ENCODE measurements at places on chromosomes 4 and X.

GRCh38 chr4:48813964-48814363 lies 16.9 kb upstream of the OCIAD1 start:
- DNase-seq, result no peak

- DNase-seq, result no peak
Observed at GRCh38 chr4:96955691-96956090, 1115.8 kb downstream of the PDHA2 start.

DNA sequence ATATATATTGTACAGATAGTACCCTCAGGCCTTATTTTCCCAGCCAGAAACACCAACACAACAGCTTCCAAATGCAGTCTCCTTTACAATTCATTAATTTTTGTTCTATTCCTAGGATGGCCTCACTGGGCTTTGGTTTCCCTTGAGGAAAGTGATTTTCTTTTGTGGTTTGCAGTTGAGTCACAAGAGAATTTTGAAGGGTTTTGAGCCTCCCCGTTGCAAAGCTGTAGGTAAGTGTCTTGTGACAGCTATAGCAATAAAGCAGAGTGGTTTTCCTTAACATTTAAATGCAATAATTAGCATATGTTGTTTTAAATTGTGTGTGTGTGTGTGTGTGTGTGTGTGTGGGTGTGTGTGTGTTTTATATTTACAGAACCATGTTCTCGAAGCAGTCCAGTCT lies 54.1 kb upstream of the WDR17 start:
- no peak for DNase-seq

DNA sequence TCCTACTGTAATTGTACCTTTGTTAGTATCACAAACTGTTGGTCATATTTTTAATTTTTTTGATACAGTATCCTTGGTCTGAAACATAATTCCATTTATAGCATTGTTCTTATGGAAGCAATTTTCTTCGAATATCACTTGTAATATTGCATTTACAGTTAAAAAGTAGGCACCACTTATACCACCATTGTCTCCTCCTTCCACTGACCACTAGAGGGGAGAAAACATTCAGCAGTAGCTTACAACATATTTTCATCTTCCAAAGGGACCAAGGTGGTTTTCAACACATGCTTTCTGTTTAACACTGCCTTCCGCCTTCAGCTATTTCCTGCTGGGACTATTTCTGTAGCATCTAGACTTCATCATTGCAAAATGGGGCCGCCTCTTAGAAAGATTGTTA lies 146.2 kb downstream of the COL4A6 start:
- DNase-seq, result no peak

- DNase-seq, result no peak
Observed at GRCh38 chrX:95953564-95953963, 731.1 kb upstream of the DIAPH2 start.

GRCh38 chr4:17583276-17583675 lies 6.3 kb downstream of the LAP3 start:
- no peak for DNase-seq

DNA sequence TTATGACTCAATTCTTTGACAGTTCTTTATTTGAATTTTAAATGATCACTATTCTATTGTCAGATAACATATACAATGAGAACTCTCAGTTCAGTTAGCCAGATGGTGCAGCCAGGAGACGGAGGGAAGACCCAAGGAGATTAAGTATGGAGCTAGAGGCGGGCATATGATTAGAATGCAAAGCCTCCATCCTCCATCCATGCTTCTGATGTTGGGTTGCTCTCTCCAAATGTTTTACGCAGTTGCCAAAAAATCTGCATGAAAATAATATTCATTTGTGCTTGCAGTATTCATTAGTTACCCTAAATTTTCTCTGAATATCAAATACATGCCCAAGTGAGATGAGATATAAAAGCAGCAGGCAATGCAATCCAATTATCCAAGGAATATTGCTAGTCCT lies 874.8 kb downstream of the C4orf33 start:
- no peak for DNase-seq

DNA sequence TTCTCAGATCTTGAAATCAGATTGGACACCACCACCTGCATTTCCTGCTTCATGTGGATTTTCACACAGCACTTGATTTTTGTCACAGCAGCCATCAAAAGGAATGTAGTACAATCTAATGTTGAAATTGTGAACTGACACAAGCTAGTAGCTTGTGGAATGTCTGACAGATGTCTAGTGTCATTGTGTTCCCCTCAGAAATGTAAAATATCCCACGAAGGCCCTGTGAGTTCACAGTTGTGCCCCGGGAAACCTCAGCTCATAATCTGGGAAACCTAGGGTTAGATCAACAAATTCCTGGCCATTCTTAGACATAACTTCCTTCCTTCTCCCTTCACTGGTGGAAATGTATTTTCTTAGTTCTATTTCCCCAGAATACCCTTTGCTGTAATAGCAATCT lies 205.7 kb downstream of the AR start:
- no peak for DNase-seq

- no peak for DNase-seq
Observed at GRCh38 chrX:115588179-115588578, 27.2 kb downstream of the PLS3 start.

DNA sequence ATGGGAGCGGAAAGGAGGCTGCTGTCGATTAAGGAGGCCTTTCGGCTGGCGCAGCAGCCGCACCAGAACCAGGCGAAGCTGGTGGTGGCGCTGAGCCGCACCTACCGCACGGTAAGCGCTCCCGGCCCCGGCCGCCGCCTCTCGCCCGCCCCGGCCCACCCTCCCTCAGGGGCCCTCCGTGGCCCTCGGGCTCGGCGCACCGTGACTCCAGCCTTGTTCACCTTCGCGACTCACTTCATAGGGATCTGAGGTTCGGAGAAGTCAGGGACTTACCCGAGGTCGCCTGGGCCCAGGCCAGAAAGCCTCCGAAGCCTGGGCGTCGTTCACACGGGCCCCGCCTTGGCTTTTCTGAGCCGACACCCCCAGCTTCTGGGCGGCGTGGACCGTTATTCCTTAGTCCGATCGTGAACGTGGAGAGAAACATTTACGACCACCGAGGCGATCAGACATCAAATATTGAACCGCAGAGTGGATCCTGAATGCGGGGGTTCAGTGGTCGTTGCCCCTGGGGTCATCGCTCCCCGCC lies 362 bp downstream of the NCAPG start:
- no peak for DNase-seq

GRCh38 chr4:100257567-100257966 lies 67.3 kb upstream of the DDIT4L start:
- no peak for DNase-seq

DNA sequence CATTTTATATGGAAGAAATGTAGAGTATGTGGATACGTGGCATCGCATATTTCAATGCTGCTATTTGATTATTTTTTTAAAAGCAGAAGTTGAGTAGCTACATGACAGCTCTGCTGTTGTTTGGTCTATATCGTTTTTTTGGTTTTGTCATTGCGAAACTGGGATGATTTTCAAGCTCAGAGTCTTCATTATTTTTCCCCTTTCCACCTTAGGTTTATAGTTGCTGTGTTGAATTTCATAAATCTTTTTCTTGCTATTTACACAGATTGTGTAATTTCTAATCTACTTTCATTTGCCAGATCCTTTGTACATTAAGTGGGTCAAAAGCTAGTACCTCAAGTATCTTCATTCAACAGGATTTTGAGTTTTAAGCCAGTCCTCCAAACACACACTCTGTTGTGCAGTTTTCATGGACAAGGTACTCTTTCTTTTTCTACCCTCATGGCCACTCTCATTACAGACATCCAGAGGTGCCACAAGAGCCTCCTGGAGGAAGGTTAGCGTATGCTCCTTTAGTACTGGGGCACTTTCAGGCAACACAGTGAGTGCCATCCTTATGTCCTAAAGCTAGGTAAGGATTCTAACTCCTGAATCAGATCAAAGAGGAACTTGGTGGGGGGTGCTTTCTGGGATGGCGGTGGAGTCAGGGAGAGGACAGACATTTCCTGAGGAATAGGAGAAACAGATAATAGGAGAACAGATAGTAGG lies 123.2 kb downstream of the FHIP1A start:
- DNase-seq, result no peak

DNA sequence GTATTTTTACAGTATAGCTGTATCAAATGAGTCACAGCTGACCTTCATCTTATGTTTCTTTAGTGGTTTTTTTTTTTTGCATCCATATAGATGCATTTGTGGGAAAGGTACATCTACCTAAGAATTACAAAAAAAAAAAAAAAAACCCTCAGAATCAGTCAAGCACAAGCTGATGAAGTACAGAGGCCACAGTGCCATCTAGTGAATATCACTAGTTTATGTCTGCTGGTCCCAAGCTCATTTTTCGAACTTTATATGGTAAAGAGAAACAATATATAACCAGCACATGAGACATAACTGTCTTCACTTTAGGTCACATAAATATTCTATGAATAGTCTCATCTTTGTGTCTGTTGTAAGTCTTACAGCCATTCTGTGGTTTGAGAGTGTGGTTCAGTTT lies 220.1 kb downstream of the DLG3 start:
- no peak for DNase-seq

DNA sequence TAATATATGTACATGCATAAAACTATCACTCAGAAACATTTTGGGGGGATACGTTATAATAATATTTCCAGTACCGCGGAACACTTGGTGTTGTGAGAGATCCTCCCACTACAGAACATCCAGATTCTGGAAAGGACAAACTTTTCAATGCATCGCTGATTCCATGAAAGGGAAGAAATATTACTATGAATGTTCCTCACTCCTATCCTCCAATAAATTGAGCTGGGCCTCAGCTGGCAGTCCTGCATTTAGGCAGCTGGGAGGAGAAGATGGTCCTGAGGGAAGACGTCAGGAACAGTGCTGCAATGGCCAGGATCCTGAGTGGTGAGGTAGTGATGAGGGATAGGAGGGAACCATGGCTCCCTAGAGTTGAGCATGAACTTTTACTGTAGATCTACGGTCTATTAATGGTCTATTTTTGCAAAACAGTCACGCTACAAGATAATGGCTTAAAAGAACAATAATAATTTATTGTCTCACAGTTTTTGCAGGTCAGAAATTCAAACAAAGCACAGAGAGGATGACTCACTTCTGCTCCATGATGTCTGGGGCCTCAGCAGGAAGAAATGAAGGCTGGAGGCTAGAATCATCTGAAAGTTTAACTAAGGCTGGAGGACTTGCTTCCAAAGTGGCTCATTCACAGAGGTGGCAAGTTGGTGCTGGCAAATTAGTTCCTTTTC lies 538.1 kb downstream of the STIM2 start:
- DNase-seq, result no peak

- DNase-seq, result no peak
Observed at GRCh38 chr4:71772592-71772991, 11.3 kb downstream of the GC start.

DNA sequence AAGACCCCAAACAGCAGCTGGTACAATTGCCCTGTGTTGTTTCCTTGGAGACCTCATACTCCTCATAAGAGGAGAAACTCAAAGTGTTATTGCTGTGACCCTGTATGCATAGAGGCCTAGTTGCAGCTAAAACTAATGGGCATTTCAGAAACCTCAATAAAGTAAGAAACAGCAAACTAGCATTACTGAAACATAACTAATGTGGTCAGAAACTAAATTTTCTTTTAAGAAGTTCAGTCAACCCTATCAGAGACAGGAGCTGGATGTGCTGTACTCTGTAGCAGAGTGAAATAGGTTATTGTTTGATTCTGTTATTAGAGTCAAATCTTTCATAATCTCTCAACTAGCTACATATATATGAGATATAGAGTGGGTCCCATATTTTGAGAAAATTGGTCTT lies 257.5 kb upstream of the IRS4 start:
- no peak for DNase-seq

DNA sequence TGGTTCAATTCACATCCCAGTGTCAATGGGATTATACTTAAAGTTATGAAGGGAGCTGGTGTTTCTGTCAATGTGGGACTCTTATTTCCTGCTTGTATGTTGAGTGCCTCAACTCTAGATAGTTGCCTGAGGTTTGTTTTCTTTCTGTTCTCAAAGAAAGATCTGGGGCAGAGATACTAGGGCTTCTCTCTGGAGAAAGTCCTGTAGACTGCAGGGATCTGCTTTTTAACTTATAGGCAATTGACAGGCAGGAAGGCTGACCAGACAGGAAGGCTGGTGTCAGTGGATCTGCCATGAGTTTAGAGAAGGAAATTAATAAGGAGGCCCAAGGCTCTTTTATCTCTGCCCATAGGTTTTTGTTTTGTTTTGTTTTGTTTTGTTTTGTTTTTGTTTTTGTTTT lies 64.0 kb upstream of the PRKX start:
- no peak for DNase-seq

DNA sequence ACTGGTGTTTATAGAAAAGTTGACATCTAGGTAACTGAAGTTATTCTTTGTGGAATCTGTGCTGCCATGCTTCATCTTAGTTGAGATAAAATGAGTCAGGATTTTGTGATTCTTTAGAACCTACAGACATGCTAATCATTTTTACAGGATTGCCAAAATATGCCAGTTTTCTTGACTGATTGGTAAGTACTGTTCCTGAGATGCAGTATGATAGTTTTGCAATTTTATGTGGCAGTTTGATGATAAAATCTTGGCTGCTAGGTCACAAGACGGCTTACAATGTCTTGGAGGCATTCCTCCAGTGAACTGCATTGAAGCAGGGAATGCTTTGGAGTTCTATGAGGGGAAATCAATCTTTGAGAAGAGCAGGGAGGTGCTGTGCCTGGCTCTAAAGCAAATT lies 104.4 kb upstream of the ESX1 start:
- no peak for DNase-seq

GRCh38 chr4:145481942-145482208 lies 222 bp downstream of the SMAD1 start:
- DNase-seq, result no peak

DNA sequence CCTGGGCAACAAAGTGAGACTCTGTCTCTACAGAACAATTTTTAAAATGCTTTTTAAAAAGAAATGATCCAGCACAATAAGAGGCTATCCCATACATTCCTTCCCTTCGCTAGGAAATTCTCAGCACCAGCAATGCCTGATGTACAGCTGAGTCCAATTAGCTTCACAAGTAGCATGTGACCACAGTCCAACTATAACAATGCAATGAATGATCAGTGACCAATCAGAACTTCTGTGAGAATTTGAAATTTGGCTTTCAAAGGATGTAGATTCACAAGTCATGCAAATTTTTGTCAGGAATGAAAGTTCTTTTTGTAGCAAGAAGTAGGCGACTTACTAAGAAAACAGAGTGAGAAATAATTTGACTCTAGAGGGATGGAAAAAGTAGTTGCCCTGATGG lies 278.5 kb upstream of the UGT8 start:
- no peak for DNase-seq

- no peak for DNase-seq
Observed at GRCh38 chrX:98646351-98646750, 1762.6 kb downstream of the RPA4 start.

DNA sequence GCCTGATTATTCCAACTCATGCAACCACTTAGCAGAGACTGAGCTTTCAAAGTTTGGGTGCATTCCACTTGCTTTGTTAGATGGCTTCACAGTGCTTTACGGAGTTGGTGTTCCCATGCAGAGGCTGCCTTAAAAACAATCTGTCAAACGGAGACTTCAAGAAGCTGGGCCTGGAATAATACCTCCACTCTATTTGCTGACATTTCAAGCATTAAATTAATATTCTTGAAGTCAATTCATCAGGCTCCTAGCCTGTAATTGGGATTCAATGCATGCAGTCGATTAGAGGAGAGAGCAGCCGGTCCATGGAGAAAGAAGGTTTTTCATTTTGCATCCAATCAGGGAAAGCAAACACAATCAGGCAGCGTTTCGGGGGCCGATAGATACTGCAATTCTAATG lies 314.7 kb upstream of the PRKX start:
- no peak for DNase-seq

GRCh38 chr4:165780735-165781134 lies 92.3 kb upstream of the TLL1 start:
- DNase-seq, result no peak

Measured in sigmoid colon (tissue), 7 donors.